Pulmonary artery endothelial cell (primary cell): ENCODE measurements at places on chromosomes 3 and 15. TPM values are rescaled to one million over a fixed set of nuclear protein-coding genes. Genes with fewer than 3 reads are reported as not detected.

Gene FEZF2
- total RNA-seq = not detected in 2 replicates

Gene ATP13A5
- total RNA-seq = not detected in 2 replicates

Gene AEN
- total RNA-seq = 91.7 and 93.6 TPM in 2 replicates

Gene CD200R1
- not detected in 2 replicates for total RNA-seq

Gene PLSCR4
- 89.9 and 102 TPM in 2 replicates for total RNA-seq

Gene GPR171
- total RNA-seq = not detected in 2 replicates

Gene OR5K4
- not detected in 2 replicates for total RNA-seq

Gene TMEM89
- not detected in 2 replicates for total RNA-seq

Gene TPM1
- total RNA-seq = 373 and 375 TPM in 2 replicates

Gene CFAP92
- 0.04 and 0.07 TPM in 2 replicates for total RNA-seq

Gene UNC13C
- total RNA-seq = not detected in 2 replicates

Gene KLHL40
- total RNA-seq = not detected in 2 replicates

Gene GOLGA8K
- total RNA-seq = 0.46 and 0.74 TPM in 2 replicates

Gene HHLA2
- total RNA-seq = not detected in 2 replicates
